ENCODE measurements at places on chromosomes 2 and 18. TPM values are rescaled to one million over a fixed set of nuclear protein-coding genes. Genes with fewer than 3 reads are reported as not detected.

DNA sequence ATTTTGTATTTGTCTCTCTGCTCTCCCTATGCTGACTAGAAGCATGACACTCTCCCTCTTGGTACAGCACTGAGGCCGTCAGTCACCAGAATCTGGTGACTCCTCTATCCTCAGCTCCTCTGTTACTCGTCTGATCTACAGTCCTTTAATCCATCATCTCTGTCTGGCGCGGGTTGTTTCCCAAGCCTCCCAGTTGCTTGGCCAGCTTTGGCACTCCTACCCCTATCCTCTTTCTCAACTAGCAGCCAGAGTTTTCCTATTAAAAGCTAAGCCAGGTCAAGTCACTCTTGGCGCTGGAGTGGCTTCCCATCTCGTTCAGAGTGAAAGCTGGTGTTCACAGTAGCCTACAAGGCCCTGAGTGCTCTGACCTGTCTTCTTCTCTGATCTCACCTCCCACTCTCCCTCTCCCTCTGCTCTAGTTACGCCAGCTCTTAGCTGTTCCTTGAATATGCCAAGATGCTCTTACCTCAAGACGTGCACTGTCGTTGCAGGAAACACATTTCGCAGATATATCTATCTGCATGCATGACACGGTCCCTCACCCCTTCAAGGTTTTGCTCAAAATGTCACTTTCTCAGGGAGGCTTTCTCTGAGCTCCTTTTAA, 41.8 kb upstream of the PSME4 start:
- no peak for DNase-seq

- DNase-seq = no peak
These were observed 87.8 kb upstream of the ASB18 start for GRCh38 chr2:236351966-236352525.

DNA sequence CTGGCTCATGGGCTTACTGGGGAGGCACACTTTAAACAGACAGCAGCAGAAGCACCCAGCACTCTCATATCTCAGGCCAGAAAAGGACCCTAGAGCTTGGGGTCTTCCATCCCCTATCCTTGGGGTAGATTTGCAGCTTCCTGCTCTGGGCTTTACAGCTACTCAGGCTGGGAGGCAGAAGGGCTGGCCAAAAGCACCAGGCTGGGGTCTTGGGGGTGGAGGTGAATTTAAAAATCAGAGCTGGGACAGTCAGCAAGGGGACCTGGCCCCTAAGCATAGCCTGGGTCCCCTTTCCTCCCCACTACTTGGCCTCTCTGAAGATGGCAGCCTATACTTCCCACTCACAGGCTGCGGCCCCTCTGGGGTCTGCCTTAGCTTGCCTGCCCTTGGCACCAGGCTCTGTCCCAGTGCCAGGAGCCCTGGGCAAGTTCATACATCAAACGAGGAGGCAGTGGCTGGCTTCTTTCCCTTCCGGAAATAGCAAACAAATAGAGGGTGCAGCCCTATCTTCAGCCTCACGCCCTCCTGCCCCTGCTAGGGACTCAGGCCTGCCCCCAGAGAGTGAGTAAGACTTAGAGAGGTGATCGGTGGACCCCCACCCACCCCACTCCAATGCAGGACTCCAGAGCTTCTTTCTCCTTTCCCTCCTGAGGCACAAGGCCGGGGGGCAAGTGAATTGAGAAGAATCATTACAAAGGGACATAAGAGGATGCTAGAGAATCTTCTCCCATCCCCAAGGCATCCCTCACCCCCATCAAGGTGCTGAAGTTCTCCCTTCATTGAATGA, 26.0 kb upstream of the TNS1 start:
- DNase-seq = no peak

- no peak for DNase-seq
These were observed 4.7 kb downstream of the ACVR1 start for GRCh38 chr2:157871415-157871814.

DNA sequence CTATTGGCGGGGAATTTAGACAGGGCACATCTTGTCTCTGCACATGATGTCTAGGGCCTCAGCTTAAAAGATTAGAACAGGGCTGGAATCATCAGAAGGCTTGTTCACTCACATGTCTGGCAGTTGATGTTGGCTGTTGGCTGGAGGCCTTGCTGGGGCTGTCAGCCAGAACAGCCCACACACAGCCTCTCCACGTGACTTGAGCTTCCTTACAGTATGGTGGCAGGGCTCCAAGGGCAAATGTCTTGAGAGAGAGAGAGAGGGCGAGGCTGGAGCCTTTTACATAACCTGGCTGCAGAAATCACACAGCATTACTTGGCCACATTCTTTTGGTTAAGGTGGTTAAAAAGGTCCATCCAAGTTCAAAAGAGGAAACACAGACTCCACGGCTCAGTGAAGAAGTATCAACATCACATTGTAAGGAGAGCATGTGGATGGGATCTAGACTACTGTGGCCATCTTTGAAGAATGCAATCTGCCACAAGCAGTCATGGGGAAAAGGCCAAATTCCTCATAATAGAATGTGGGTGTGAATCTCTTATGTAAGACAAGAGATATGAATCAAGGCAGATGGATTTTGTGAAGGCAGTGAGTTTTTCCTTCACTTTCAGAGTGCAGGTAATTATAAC, 30.4 kb downstream of the SRSF7 start:
- DNase-seq = no peak

DNA sequence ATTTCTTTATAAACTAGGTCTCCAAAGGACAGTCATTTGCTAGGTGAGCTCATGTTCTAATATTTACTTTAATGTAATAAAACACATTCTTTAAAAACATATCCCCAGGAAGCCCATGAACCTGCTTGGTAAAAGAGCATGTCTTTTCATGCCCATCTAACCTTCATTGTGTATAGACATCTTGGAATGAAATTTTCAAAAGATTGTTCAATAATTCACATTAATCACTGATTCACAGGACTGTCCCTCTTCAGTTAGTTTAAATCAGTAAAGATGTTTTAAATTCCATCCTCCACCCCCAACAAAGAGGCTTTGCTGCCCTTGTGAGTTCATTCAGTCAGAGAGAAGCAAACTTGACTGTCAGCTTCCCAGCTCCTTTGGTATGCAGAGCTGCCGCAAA, 633.4 kb upstream of the CELF4 start:
- no peak for DNase-seq

- DNase-seq = no peak
These were observed 10.6 kb downstream of the LYPD6B start for GRCh38 chr2:149049142-149049541.

DNA sequence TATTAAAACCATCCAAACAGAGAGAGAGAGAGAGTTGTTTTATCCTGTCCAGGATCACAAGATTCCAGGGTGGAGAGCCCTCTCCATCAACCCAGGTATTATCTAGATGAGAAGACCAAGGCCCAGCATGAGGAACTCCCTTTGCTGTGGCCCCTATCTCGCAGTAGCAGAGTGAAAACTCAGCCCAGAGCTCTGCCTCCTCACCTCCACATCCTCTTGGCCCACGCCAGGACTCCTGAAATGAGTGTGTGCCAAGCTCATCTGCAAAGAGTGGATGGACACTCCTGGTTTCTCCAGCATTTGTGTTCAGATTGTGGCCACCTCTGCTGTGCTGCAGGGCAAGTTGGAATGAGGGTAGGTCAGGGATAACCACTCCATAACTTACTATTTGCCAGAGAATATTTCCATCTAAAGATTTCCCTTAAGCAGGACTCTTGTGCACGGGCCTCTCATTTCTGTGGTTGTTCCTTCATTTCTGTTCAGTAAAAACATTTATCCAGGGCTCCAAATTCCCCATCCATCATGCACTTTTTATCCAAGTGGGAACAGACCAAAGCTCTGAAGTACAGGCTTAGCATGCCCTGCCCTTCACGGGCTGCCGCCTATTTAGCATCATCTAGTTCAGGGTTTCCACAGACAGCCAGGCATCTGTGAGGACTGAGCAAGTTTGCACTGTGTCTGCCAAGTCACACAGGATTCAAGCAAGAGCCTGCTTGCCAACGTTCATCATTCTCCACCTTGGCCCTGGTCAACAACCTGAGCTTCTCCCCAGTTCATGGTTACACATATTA, 583.2 kb upstream of the ID2 start:
- no peak for DNase-seq

- DNase-seq = no peak
These were observed 127.6 kb upstream of the CDCA7 start for GRCh38 chr2:173226899-173227698.

- no peak for DNase-seq
These were observed 157.0 kb downstream of the LDLRAD4 start for GRCh38 chr18:13375302-13376255.

GRCh38 chr2:143431316-143431715, 302.1 kb downstream of the ARHGAP15 start:
- DNase-seq = no peak

DNA sequence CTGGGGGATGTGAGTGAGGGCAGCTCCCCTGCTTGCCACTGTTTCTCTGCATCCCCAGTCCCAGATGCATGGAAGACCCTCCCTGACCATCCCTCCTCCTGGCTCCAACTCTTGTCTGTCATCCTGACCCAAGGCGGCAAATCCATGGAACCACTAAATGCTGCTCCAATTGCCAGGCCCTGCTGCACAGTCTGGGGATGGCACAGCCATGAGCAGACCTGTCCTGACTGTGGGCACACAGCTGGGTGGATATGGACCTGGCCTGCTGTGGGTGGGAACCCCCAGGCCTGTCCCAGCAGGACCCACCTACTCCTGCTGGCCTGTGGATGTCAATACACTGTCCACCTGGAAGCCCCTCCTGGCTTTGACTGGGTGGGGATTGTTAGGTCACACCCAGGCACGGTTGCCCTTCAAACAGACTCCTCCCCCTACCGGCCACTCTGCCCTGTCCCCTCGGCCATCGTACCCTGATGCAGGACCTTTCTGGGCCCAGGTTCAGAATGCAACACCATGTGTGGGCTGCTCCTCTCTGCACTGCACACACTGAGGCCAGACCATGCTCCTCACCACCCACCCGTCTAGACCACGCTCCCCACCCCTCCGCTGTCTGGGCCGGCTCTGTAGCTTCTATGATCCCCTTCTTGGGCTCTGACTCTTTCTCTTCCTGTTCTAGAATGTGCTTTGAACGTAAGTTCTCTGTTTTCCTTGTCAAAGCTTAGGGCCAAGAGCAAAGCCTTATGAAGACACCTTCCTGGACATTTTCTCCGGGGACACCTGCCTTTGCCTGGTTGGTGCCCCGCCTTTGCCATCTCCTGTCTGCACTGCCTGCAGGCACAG, 57.9 kb downstream of the INPP5D start:
- DNase-seq = no peak

DNA sequence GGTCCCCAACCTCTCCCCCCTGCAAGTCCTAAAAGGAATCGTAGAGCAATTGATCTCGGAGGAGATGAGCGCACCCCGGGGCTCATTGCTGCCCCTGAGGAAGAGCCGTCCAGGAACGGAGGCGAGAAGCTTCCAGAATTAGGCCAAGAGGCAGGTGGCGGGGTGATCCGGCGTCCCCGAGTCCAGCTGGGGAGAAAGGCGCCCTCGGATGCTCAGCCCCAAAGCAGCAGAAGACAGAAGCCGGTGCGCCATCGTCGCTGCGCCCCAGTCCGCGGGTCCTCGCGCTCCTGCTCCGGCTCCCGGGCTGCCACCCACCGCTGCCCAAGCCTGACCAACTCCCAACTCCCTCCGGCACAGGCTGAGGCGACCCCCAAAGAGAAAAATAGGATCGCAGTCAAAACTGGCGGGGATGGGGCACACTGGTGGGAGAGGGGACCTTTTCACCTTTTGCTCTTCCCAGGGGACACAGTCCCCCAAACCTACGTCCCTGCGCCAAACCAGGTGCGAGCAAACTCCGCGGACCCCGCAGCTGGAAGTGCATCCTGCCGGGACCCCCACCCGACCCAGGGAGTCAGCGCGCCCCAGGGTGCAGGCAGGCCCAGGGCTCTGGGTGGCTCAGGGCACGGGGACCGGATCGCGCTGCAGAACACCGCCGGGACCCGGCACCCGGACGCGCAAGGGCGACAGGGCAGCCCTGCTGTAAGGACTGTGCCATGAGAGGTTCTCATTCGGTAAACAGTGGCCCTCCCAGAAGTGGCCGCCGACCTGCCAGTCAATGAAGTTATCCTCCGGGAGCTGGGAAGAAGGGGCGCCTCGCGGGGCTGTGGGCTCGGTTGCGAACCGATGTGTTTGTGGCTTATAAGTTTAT, 8.4 kb upstream of the MEIS1 start:
- no peak for DNase-seq

Gene XIRP2
- total RNA-seq = 0.12 TPM

Gene TEX44
- not detected for total RNA-seq

Gene MARCHF4
- total RNA-seq = 2.0 TPM

Gene DHRS9
- not detected for total RNA-seq

Gene MAL
- not detected for total RNA-seq

Gene CNTNAP5
- 8.9 TPM for total RNA-seq
